ENCODE measurements at places on chromosomes 1 and 21.

DNA sequence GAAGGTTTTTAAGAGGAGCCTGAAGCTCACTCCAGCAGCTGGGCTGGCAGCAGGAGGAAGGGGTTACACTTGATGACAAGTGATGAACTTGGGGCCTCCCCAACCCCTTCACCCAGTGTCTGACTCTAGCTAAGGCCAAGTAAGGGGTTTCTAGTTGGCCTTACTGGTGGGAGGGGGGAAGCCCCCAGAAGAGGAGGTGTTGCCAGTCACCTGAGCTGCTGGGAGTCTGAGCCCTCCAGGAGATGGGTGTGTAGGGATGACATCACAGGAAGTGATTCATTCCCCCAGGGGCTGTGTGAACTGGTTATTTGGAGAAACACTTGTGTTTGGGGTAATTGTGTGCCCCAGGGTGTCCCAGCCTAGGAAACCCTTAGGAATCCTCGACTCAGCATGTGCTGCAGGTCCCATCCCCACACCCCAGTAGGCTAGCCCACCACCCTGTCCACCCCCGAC is 3.1 kb downstream of the PADI1 start:
- no peak for DNase-seq

DNA sequence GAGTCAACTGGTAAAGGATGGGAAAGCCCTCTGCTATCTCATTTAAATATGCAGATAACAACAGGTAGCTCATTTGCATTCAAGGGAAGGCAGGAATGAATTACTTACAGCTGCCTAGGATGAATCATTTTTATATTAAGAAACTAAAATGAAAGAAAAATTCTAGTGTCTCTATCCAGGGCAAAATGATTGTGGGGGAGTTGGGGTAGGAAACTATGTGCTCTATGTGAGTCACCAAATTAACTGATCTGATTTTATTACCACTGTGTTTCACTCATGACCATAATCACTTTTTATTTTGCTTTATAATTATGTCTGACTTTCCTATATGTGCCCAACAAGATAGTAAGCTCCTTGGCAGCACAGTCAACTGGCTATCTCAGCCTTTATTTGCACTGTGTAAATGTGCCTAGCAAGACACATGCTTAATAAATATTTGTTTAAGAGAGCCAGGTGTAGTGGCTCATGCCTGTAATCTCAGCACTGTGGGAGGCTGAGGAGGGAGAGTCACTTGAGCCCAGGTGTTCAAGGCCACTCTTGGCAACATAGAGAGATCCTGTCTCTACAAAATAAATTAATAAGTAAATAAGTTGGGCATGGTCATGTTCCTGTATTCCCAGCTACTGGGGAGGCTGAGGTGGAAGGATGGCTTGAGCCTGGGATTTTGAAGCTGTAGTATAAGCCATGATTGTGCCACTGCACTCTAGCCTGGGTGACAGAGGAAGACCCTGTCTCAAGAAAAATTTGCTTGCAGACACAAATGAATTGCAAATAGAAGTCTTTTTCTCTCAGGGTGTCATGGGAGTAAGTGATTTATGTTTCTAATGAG is 84.1 kb downstream of the SPAG17 start:
- DNase-seq = no peak

DNA sequence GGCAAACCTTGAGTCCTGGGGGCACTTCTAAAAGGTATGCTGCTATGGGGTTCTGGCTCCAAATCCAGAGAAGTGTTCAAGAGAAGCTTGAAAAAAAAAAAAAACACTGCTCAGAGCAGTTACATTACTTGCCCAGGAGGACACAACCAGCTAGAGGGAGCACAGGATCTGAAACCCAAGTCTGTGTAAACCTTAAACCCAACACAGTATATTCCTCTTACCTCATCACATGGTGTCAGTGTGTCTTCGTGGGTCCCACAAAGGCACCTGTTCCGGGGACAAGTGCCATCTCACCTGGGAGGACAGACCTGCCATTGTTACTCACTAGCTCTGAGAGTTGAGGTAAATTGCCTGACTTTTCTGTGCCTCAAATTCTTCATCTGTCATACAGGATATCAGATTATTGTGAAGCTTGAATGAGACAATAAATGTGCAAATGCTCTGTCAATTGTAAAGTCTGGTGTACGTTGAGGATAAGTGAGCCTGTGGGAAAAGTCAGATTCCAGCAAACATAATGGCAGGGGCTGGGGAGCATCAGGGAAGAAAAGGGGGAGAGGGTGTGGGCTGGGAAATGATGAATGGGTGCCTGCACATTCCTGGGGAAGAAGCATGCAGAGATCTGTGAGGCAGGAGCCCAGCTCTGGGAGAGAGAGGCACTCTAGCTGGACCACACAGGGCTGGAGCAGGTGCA is 170.4 kb upstream of the ZC3H12A start:
- no peak for DNase-seq

- DNase-seq = no peak
These were observed 450.7 kb downstream of the PTPRC start for GRCh38 chr1:199089393-199090122.

DNA sequence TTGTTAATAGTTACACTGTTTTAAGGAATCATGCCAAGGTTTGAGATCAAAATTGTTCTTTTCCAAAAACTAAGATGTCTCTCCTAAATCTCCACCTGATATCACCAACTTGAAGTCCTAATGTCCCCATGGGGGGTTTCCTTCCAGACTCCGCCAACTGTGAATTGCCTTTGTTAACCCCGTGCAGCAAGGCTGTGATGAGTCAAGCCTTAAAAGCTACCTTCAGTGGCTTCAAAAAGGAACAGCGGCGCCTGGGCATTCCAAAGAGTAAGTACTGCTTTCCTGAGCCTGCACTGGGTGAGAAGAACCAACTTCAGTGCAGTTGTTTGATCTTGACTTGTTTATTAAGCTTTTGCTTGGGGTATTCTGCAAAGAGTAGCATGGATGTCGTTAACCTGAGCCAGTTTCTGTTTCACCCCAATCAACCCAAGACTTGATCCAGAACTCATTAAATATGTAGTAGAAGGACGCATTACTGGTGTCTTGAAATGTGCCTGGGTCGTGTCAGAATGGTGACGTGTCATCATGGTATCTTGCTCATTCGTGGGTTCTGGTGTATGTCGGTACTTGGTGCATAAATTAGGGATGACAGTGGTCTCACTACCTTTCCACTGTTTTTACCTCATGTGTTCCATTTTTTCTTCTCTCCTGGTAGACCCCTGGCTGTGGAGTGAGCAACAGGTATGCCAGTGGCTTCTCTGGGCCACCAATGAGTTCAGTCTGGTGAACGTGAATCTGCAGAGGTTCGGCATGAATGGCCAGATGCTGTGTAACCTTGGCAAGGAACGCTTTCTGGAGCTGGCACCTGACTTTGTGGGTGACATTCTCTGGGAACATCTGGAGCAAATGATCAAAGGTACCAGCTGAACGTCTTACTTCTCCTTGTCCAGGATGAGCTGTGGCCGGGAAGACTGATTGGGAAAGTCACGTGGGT is 8.7 kb downstream of the ETS2 start:
- DNase-seq = no peak

GRCh38 chr1:232423591-232423990 is 206.3 kb downstream of the SIPA1L2 start:
- no peak for DNase-seq

GRCh38 chr1:31765041-31765467 is 914 bp upstream of the ADGRB2 start:
- DNase-seq = no peak

GRCh38 chr1:55466921-55467320 is 251.8 kb upstream of the USP24 start:
- DNase-seq = no peak

DNA sequence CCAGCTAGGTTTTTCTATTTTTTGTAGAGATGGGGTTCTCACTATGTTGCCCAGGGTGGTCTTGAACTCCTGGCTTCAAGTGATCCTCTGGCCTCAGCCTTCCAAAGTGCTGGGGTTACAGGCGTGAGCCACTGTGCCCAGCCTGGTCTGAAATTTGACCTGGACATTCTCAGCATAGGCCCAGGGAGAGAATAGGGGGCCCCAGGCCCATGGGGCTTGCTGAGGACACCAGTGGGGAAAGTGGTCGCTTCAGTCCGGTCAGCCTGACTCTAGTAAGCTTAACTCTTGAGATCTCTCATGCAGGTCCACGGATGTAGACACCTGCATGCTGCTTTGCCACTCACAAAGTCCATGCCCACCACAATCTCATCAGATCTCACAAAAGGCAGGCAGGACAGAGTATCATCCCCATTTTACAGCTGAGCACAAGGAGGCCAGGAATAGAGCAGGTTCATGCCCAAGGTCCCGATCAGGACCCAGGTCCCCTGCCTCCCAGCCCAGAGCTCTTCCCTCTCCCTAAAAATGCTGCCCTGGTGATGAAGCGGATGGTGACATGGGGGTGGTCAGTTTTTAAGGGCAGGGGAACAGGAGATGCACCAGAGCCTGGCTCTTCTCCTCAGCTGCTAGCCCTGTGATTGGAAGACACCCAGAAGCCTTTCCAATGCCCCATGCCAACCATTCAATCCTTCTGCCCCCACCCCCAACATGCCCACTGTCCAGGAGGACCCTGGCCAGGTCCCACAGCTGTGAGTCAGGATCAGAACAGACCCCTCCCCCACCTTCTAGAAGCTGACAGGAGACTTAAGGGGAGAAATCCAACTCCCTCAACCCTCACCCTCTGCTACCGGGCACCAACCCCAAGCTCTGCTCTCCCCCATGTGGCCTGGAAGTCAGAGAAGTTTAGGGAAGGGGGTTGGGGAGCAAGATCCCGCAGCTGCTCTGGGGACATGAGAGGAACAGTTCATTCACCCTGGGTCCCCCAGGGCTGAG is 1.8 kb downstream of the FHL3 start:
- DNase-seq = no peak

- no peak for DNase-seq
These were observed 129.6 kb upstream of the HOOK1 start for GRCh38 chr1:59685101-59685500.

GRCh38 chr1:161307892-161308638 is 1.7 kb downstream of the MPZ start:
- DNase-seq = no peak

DNA sequence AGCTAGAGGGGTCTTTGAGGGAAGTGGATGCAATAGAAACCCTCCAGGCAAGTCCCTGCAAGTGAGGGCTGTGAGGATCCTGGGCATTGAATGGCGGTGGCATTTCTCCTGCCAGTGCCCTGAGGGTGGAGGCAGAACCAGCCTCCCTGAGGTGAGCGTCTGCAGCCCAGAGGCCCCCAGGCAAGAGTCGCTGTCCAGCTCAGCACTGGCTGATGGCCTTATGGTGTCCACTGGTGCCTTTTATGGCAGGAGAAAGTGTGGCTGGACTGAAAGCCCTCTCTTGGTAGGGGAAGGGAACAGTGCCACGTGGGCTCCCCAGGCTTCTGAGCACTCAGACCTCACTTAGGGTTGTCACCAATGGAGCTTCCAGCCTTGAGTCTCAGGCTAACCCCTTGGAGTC is 77.3 kb downstream of the SH3BGR start:
- DNase-seq = no peak

- no peak for DNase-seq
These were observed 79.4 kb downstream of the TNR start for GRCh38 chr1:175663991-175664390.

Data from esophagus squamous epithelium (tissue), 5 donors.